ENCODE measurements at places on chromosomes 7 and 10.

GRCh38 chr7:23000597-23001360, 13.2 kb downstream of the HYCC1 start:
- no peak for DNase-seq

GRCh38 chr10:117544004-117544701, 1.6 kb downstream of the EMX2 start:
- DNase-seq: no peak

DNA sequence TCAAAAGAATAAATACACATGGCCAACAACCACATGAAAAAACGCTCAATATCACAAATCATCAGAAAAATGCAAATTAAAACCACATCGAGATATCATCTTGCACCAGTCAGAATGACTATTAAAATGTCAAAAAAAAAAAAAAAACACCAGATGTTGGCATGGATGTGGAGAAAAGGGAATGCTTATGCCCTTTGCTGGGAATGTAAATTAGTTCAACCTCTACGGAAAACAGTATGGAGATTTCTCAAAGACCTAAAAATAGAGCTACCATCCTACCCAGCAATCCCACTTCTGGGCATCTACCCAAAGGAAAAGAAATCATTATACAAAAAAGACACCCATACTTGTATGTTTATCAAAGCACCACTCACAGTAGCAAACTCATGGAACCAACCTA, 45.0 kb upstream of the DIP2C start:
- DNase-seq: no peak

GRCh38 chr7:25149836-25150235, 24.8 kb upstream of the CYCS start:
- no peak for DNase-seq

DNA sequence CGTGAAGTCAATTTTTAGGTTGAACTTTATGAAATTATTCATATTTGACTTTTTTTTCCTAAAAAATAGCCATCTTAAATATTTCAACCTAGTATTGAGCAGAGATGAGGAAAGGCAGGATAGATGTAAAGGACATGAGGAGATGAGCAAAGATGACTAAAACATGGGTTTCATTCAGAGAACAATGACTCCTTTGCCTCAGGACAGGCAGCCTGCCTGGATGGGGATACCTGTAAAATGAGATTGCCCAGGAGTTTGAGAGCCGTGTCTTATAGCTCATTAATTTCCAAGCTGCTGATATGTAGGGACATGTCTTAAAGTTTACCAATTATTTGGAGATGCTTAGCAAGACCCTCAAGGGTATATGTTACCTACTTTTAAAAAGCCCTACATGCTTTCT, 243.8 kb upstream of the MDFIC start:
- DNase-seq: no peak

DNA sequence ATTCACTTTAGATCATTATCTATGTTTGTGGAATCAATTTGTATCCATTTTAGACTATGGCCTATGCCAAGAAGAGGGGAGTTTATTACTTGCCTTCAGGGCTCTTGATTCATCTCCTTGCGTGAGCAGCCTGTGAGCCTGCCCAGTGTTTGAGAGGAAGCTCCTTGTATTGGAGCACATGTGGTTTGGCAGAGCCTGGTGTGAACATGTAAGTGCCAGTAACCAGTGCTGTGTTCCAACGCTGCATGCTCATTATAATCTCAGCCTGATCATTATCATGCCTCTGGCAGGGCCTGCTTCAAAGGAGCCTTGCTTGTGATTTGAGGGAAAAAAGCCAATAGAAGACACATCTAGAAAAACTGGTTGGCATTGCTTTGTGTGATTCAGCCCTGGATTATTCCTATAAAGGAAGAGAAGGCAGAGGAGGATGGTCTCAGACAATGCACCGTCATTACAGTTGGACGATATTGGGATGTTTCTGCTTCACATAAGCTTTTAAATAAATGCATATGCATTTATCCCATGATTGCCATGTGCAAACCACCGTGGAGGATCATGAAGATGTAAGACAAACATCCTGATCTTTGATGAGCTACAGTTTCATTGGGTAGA, 203.4 kb upstream of the AHR start:
- DNase-seq: no peak

GRCh38 chr10:100576282-100576635, 40.5 kb downstream of the HIF1AN start:
- DNase-seq: no peak

DNA sequence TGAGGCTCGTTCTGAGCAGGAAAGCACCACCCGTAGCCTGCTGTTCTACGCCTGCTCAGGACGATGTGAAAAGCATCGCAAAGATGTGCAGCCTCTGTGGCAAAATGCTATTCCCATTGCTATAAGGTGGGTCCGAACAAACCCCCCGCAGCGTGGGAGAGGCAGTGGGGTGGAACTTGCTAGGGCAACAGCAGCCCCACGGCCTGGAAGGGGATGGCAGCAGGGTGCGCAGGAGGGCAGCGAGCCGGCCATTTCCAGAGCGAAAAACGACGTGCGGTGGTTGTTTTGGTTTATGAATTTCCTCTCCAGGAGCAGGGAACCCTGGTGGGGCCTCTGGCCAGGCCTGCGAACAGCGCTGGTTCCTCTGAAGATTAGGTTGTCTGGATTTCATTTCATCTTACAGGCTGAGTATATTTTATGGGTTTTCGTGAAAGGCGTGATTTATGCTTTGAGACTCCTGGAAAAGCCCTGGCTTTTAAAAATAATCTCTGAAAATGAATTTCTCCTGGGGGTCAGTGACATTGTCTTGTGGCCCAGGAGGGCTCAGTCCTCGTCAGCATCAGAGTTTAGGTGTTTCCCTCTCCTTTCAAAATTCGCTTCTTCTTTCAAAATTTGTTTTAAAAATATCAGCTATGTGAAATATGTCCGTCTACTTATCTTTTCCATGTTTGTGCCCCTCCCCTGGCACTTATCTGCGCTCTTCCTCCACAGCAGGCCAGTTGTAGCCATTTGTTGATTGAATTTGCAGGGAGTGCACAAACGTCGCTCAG, 42.3 kb upstream of the UBE3C start:
- no peak for DNase-seq

DNA sequence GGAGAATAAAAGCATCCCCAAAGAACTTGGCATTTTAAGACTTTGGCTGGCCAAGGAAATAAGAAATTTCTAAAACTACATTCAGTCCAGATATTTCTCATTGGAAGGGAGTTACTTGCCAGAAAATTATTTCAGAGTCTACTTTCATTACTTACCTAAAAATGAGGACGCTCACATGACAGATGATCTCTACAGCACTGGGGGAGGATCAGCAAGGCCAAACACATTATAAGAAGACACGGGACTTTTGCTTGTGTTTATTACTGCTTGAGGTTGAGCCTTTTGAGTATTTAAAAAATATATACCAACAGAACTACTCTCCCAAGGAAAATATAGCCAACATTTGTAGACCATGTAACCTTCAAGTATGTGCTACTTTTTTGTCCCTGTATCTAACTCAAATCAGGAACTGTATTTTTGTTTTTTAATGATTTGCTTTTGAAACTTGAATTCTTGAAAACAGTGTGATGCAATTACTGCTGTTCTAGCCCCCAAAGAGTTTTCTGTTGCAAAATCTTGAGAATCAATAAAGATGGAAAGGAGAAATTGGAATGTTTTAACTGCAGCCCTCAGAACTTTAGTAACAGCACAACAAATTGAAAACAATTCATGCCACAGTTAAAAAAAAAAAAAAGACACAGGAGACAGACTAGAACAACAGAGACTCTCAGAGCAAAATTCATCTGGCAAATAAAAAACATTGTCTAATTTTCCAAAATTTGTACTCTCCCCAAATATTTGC, 128.1 kb downstream of the ZNF438 start:
- no peak for DNase-seq

DNA sequence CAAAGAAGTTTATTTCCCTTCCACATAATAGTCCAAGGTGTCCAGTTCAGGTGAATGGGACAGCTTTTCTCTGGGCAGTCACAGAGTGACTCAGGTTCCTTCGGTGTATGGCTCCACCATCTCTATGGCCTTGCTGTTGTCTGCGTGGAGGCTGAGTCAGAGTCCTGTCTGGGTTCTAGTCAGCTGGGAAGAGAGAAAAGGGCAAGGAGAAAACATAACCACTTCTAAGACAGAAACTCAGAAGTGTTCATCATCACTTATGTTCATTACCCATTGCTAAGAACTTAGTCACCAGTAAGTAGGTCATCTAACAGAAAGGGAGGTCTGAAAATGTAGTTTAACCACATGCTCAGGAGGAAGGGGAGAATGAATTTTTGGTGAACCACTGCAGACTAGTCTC, 32.4 kb upstream of the CCDC7 start:
- peak; percentile 47 for DNase-seq

DNA sequence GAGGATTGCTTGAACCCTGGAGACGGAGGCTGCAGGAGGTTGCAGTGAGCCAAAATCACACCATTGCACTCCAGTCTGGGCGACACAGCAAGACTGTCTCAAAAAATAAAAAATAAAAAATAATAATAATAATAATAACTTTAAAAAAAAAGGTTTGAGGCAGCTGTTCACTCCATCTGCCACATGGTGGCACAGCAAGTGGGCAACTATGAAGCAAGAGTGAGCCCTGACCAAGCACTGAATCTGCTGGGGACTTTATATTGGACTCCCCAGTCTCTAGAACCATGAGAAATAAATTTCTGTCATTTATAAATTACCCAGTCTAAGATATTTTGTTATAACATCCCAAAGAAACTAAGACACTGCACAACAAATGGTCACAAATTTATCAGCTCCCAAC, 14.6 kb upstream of the BRI3 start:
- no peak for DNase-seq

Measured in stimulated activated naive CD4-positive, alpha-beta T cell treated with Interleukin-2 at 50 U/mL for 16 hours (primary cell).